Placental pericyte (primary cell): ENCODE measurements at places on chromosomes 6 and 20. TPM values are rescaled to one million over a fixed set of nuclear protein-coding genes. Genes with fewer than 3 reads are reported as not detected.

C20orf202 gene
- total RNA-seq, result not detected in 2 replicates

SYCP2 gene
- 0.22 and 1.7 TPM in 2 replicates for total RNA-seq

HIVEP1 gene
- total RNA-seq, result 14.6 and 19.0 TPM in 2 replicates

REM1 gene
- not detected in 2 replicates for total RNA-seq

BMP2 gene
- 6.8 and 45.2 TPM in 2 replicates for total RNA-seq

CDH22 gene
- not detected in 2 replicates for total RNA-seq

PREX1 gene
- total RNA-seq, result 3.3 and 30.4 TPM in 2 replicates

MDC1 gene
- total RNA-seq, result 4.4 and 14.3 TPM in 2 replicates

SLC4A11 gene
- total RNA-seq, result 2.2 and 2.9 TPM in 2 replicates

EZR gene
- 195 and 210 TPM in 2 replicates for total RNA-seq

DEFB123 gene
- not detected in 2 replicates for total RNA-seq

COX7A2 gene
- 97.6 and 146 TPM in 2 replicates for total RNA-seq

TAB2 gene
- 25.4 and 26.1 TPM in 2 replicates for total RNA-seq

ZFP57 gene
- total RNA-seq, result not detected in 2 replicates

IYD gene
- total RNA-seq, result not detected in 2 replicates

CST7 gene
- total RNA-seq, result not detected in 2 replicates

COL20A1 gene
- not detected in 2 replicates for total RNA-seq

POU5F1 gene
- 0.29 TPM in 1 of 2 replicates, not detected in the other for total RNA-seq

RBM24 gene
- total RNA-seq, result 0.88 and 9.3 TPM in 2 replicates

HLA-DOB gene
- 0.14 TPM in 1 of 2 replicates, not detected in the other for total RNA-seq
